ENCODE measurements at places on chromosomes 3 and 15.

DNA sequence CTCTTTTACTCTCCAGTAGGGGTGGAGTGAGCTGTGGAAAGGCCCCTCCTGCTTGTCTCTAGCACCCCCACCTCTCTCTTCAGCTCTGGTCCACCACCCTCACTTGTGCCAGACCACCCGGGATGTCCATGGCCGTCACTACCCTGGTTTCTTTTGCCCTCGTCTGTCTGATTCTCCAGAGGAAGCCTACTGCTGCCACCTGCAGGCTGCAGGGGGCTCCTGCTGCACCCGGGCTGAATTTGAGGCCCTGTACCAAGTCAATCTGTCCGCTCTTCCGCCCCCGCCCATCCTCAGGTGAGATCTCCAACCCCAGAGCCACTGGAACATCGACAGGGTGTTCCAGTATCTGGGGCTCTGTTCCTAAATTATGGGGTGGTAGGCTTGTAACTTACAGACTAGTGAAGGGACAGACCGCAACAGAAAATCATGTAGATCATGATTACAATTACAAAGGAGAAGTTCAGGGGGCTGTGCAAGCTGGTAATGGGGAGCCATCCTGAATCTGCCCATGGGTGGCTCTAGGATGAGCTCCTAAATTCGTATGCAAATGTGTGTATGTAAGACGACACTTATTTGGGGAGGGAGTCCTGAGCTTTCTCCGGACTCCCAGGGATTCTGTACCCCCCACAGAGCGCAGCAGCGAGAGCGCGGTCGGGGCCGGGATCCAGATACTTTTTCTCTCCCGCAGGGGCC is 683 bp upstream of the UNC45A start:
- DNase-seq: peak; percentile 84

GRCh38 chr3:118810499-118811035 is 224.1 kb downstream of the IGSF11 start:
- DNase-seq: no peak

DNA sequence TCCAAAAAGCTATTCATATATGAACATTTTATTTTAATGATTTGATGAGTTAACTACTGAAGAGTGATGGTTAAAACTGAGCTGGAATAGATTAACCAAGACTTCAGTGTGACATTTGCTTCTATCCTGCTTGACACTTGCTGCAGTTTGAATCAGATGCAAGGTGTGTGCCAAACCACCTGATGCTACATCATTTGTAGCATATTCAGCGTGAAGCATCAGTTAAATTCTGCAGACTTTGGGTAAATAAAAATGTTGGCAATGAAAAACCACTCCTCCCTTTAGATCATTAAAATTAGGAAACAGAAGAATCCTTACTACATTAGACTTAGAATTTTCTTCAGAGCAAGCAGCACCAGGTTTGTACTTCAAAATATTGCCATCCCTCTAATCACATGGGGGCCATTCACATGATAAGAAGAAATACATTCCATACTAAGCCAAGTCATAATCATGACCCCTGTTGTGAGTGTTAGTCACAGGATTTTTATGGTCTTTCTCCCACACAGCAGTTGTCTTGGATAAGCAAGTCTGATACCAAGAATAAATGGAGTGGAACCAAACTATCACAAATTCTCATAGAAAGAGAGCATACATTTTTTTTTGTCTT is 160.7 kb upstream of the TNIK start:
- no peak for DNase-seq

- DNase-seq: no peak
These were observed 37.6 kb downstream of the ABTB1 start for GRCh38 chr3:127710155-127710941.

DNA sequence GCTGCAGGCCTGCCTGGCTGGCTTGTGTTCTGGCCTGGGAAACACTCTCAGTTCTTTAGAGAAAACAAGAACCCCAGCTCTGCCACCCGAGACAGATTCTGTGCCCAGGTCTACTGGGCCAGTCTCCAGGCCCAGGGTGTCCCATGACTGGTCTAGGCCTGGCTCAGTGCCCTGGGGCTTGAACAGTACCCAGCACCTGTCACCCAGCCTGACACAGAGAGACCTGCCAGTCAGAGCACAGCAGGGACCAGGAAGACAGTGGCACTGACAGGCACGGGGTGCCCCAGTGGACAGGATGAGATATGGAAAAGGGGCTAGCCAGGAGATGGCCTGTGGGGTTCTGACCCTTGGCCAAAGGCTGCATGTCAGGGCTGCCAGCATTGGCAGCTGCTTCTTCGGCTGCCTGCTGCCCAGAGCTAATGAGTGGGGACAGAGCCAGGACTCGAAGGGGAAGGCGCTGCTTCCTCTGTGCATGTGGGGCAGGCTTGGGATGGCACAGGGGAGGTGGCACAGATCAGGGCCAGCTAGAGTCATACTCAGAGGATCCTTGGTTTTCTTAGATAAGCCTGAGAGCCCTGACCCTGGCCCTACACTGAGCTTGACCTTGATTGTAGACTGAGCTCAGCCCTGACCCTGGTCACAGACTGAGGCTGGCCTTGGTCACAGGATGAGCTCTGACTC is 15.1 kb downstream of the CCDC33 start:
- no peak for DNase-seq

DNA sequence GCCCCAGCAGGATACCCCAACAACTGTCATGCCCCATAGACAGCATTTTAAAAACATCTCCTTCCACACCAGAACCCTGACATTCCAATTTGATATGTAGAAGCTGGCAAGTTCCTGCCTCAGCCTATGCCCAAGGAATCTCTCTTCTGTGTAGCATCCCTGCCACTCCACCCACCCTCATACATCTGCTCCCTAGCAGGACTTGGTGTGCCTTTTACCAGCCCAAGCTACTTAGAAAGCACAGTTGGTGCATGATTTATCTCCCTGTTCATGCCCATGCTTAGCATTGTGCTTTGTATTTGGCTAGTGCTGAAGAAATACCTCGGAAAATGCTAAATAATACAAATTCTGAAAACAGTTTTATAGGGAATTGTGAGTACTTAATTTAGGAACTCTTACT is 236.9 kb upstream of the HES1 start:
- no peak for DNase-seq

DNA sequence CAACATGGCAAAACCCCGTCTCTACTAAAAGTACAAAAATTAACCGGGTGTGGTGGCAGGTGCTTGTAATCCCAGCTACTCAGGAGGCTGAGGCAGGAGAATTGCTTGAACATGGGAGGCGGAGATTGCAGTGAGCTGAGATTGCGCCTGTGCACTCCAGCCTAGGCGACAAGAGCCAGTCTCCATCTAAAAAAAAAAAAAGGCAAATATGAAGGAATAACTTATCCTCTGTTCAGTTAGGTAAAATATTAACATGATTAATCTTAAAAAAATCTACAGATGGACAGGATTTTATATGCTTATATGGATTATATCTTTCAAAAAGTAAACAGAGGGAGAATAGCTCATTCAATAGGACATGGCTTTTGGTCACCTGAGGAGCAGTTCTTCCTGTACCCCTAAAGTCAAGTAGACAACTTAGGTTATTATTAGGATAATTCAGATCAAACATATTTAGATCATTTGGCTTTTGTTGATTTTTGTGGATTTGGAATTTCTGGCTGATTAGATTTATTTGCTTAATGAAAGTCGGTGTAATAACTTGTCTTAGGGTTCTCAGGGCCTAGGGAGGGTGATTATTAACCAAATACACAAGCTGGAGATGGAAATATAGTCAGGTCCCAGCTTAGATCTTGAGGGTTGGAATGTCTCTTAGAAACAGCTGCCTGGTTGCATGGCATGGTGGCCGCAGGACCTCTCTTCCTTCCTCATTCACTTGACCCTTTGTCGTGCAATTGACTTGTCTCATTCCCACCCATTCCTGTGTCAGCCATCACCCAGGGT is 82.1 kb upstream of the ONECUT1 start:
- DNase-seq: no peak

- DNase-seq: peak; percentile 42
These were observed 63.5 kb downstream of the SLC49A4 start for GRCh38 chr3:122858373-122858772.

- peak; percentile 10 for DNase-seq
These were observed 7.5 kb upstream of the CHMP2B start for GRCh38 chr3:87219611-87220010.

DNA sequence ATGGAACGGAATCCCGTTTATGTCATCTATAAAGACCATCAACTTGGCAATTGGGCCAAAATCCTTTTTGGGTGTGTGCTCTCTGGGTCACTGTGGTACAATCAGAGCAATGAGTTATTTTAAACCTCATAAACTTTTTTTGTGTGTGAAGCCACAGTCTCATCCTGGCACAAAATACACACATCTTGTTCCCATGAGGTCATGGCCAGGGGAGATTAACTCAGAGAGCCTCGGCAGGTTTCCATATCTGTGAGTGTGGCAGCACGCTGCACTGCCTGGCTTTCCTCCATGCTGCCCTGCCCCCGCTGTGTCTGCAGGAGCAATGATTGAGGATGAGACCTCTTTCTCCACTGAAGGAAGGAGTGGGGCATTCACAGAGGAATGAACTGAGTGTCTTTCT is 54.0 kb upstream of the DLG1 start:
- DNase-seq: peak; percentile 35

DNA sequence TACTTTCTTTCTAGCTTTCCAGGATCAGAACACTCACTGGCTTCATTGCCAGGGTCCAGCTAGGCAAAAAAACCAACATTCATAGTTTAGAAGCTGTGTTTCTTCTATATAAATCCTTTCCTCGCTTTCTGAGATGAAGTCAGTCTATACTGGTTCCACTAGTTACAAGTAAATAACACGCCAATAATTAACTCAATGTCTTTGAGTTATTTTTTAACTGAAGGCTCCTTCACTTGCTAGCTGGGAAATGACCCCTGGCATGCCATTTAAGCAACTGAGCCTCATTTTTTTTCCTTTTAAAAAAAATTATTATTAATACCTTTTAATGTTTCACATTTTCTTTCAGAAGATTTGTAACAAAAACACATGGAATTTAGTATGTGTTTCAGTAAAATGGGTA is 2.1 kb upstream of the CCDC174 start:
- DNase-seq: no peak

DNA sequence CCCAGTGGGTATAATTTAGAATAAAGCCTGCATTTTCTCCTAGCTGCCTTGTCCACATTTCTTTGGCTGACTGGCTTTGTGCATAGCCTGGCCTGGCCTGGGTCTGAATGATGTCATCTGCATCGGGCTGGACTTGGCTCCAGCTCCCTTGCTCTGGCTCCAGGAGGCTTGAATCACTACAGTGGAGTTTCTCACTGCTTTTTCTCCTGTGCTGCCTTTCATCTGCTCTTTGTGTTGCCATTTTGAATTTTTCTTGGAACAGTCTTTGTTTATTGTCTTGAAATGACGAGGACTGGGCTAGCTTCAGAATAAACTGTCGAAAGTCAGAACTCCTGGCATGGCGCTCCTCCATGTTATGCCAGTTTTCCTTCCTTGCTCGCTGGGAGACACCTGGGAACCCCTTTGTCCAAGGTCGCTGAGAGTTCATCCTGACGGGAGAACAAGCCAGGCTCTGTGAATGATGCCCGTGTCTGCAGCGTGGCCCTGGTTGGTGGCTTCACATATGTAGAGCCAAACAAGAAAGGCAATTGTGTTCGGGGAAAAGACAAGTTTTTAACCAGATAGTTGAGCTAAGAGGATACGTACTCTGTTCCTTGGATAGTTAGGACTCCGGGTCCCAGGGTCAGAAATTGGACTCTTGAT is 258.9 kb downstream of the PDZRN3 start:
- no peak for DNase-seq

DNA sequence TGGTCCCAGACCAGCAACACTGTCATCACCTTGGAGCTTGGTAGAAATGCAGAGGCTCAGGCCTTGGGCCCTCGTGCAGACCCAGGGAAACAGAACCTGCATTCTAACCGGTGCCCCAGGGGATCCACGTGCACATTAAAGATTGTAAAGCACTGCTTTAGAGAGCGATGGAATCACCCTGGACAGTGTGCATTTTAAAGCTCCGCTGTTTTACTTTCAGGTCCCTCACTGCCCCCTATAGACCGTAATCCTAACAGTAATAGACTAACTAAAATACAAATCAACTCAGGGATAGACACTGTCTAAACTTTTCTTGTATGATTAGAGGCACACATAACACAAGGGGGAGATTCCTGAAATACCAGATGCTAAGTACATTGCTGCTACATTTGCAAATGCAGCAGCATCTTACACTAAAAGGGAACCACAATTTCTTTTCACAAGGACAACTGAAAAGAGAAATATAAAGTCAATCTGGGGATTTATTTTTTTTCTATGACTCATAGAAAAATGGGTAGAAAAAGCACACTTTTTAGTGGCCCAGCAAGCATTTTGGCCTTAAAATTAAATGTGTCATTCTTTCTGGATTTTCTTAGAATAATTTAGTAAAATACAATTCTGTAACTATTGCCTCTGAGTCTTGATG is 10.5 kb upstream of the SH3GL3 start:
- DNase-seq: peak; percentile 64

DNA sequence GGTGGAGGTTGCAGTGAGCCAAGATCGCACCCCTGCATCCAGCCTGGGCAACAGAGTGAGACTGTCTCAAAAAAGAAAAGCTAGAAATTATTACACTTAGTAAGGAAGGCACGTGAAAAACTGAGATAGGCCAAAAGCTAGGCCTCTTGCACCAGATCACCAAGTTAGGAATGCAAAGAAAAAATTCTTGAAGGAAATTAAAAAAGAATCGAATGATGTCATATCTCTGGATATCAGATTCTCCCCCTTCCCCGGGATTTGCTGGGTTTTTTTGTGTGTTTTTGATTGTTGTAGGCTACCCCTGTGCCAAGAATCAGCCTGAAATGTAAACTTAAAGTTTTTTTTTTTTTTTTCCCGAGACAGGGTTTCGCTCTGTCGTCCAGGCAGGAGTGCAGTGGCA is 17.4 kb downstream of the PTPN23 start:
- DNase-seq: no peak

DNA sequence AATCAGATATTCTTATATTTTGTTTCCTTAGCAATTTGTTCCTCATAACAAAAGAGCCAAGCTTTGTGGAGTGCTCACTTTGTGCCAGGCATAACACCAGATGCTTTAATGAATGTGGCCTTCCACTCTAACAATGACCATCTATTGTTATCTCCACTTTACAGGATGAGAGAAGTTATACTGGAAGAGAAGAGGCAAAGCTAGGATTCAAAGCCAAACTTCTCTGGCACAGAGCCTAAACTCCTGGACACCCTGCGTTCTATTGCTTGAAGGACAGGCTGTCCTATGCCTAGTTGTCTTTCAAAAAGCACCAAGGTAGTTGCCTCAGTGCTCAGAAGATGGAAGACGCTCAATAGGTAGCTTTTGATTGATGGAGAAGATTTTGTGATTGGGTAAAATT is 123.2 kb upstream of the FEZF2 start:
- DNase-seq: no peak

DNA sequence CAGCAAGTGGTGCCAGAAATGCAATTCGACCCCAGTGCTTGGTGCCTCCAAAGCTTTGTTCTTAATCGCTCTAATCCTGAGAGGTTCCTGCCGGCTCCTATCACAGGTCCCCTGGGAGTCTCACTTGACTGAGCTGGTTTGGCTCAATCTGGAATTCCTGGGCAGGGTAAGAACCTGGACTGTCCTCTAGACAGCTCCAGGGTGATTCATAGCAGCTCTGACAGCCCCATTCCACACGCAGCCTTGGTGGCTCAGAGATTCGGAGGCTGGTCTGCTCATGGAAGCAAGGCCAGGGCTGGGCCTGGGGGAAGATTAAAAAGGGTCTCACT is 37.9 kb downstream of the MYO5C start:
- no peak for DNase-seq
